ENCODE measurements at places on chromosomes 3 and 15.

DNA sequence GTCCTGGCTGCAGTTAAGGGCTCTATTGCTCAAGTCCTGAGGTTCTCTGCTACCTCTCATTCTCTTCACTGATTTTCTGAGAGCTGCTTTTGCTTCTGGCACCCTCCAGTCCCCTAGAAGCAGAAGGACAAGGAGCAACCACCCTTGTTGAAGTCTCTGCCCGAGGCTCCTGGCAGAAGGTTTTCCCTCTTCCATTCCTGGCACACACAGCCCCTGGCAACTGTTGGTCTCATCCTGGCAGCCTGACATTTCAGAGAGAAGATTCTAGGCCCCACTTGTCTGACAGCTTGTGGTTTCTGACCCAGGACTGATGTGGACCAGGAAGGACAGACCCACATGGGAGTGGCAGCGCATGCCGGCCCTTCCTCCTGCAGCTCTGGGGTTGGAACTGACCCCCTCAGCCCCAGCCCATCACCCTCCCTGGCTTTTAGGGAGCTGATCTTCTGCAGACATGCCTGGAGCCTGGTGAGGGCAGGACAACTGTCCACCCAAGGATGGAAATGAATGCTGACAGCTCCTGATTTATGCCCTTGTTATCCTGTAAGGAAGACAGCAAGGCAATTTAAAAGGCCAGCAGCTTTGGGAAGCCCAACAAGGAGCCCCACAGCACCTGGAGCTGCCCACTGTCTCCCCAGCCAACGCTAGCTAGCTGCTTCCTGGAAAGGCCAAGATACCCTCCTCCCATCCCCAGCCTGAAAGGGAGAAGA, 13.0 kb upstream of the NTRK3 start:
- DNase-seq, result no peak

- no peak for DNase-seq
These were observed 17.0 kb downstream of the DTWD1 start for GRCh38 chr15:49637857-49638256.

GRCh38 chr15:70498096-70498626, 265.2 kb downstream of the UACA start:
- DNase-seq, result no peak

GRCh38 chr3:175155172-175155571, 296.0 kb downstream of the NAALADL2 start:
- DNase-seq, result no peak

GRCh38 chr3:104514371-104514770, 852.3 kb upstream of the ALCAM start:
- DNase-seq, result no peak

DNA sequence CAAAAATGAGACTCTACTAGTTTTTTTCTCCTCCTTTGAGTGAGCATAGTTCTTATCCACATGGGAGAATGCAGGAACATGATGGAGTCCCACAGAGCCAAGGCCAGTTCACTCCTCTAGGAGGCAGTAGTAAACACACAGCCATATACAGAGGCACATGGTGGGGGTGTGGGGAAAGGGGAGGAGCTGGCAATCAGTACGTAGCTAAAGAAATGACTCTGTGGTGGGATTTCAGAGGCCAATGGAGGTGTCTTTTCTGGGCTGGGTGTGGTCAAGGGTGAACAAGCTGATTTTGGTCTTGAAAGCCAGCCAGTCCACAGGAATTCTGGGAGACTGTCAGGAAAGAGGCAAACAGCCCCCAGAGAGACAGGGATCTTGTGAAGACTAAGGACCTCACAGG, 6.6 kb upstream of the RAB11A start:
- peak; percentile 65 for DNase-seq

DNA sequence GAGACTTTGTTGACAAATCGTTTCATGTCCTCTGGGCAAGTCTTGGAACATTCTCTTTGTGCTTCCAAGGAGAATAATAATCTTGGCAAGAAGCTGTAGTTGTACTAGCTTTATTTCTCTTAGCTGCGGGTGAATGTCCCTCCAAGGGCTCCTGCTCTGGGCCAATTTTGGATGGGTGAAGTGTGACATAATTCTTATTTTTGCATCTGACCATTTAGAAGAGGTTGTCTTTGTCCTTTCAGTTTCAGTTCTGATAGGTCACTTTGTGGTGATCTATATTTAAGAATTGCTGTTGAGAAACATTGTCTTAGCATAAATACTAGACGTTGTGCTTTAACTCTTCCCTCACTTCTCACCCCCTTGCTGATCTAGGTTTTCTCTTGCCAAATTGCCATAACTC, 164.8 kb upstream of the RORA start:
- no peak for DNase-seq

DNA sequence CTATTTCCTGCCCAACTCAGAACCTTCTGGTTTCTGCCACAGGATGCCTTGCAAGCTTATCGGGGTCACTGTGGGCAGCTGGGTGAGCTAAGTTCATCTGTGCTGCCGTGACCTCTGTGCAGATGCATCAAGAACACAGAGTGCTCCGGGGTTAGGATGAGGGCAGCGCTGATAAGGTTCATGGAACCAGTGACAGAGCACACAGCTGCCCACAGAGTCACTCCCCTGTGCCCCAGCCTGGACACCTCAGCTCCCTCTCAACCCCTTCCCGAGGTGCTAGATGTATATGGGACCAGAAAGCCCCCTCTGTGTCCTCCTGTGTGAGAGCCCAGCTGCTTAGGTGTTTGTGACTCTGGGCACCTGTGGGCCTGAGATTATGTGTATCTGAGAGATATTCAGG, 15.8 kb upstream of the ALAS1 start:
- no peak for DNase-seq

DNA sequence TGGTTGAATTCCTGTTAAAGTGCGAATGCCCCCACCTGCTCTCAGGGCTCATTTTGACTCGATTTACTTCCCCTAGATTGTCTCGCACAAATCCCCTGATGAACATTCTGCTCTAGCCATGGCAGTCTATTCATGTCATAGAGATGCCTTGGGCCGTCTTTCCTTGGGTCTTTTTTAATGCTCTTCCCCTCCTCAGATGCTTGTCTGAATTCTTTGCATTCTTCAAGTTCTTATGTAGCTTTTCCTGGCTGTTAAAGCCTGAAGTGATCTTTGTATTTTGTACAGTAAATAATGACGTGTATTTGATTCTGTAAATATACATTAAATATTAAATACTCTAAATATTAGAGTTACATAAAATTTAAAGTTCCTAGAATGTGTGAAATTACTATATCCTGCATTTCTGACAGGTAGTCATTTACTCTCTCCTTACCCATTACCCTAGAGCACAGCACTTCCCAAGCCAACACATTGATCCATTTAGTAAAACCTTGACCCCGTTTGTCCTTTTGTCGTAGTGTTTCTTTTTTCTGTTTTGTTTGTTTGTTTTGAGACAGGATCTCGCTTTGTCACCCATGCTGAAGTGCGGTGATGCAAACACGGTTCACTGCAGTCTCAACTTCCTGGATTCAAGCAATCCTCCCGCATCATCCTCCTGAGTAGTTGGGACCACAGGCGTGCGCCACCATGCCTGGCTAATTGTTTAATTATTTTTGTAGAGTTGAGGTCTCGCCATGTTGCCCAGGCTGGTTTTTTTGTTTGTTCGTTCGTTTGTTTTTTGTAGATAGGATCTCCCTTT, 47.9 kb downstream of the YEATS2 start:
- DNase-seq, result no peak
